ENCODE measurements at places on chromosomes 6 and 20.

DNA sequence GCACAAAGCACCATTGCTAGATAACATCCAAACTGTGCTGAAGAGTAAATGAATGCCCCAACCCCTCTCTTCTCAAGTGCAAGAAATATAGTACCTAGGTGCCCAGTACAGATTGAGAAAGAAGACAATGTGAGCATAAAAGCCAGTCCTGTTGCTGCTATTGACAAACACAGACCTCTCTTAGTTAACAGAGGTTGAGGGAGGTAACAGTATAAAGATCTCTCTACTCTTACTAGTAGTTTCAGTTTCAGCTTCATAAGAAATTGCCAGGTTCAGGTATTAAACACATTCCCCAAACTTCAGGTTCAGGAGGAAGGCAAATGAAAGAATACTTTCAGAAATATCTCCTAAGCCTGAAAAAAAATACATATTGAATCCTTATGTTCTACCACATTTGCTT lies 31.4 kb downstream of the TBC1D32 start:
- DNase-seq = no peak

DNA sequence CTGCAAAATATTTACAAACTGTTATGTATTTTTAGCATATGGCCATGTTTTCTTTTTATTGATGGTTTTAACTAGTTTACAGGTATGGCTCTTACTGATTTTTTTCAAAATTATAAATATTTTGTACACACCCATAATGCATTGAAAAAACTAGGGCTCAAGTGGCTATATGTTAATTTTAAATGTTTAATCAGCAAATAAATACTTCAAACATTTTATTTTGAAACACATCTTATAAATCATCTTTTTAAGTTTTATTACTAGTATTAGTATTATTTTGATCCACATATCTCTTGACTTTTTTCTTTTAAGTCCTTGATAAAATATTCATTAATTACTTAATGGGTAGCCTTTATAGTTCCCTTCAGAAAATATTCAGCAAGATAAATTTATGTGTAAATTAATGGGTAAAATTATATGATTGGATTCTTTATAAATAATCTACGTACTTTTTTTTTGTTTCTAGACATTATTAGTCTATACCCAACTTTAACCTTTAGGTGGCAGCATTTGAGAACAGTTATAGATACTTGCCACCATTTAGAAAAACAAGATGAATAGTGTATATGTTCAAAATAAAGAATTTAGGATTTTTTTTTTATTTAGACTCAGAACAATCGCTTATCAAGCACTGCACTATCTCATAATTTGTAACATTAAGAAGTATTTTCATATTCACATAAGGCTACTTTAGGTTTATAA lies 241.9 kb downstream of the ADGRB3 start:
- peak; percentile 19 for DNase-seq

GRCh38 chr6:75268988-75269354 lies 15.6 kb downstream of the TMEM30A start:
- DNase-seq = no peak

DNA sequence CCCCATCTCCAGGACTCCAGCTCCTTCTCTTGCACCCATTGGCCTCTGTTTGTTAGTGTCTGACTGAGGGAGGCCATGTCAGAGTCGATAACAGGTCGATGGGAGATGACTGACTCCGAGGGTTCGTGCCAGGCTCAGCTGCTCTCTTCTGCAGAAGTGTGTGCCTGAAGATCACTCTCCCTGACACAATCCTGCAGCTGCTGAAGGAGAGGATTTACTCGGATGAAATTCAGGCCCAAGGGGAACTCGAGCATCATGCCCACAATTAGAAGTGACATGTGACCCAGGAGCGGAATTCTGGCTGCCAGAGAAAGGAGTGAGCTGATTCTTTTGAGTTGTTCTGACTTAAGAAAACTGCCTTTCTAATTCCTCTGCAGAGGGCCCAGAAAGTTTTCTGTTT lies 318.2 kb downstream of the MAFB start:
- DNase-seq = no peak

- no peak for DNase-seq
Measured at GRCh38 chr6:12472601-12473038, 182.5 kb downstream of the EDN1 start.
